ENCODE measurements at places on chromosomes 2 and 18.

- DNase-seq, result no peak
- no peaks in the 10 kb centered on the region for H3K36me3 ChIP-seq
- no peak overlapping the region for H3K27ac ChIP-seq
- H3K4me3 ChIP-seq, result no peak overlapping the region
- peaks cover 5% of the 10 kb centered on the region for H3K27me3 ChIP-seq
Measured at GRCh38 chr2:230254152-230254881, 28.8 kb downstream of the SP140 start.

DNA sequence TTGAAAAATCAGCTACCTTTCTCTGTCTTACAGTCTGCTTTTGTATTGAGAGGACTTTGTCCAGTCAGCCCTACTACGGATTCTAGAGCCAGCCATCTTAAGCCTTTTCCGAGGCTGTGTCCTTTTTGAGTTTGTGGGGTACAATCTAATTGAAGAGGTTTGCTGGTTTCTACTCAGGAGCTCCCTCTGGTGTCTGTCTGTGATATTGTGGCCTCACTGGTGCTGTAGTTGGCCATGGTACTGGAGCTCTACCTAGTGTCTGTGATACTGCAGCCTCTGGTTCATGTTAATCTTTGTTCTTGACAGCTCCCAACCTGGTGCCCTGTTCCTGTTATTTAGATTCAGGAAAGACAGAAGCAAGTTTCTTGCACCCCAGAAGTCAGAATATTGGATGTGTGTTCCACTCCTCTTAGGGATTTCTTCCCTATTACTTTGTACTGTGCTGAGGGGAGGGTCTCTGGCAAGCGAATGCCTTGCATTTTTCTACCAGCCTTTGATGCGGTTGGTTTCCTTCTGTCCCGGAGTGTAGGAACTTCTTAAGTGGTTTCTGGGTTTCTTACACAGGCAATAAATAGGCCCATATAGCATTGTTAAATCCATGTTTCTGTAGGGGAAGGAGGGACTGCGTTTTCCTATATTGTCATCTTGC lies 78.5 kb downstream of the ACSL3 start:
- DNase-seq, result peak; percentile 88
- H3K27ac ChIP-seq, result no peak overlapping the region
- H3K4me3 ChIP-seq, result no peak overlapping the region
- H3K36me3 ChIP-seq, result peaks cover 13% of the 10 kb centered on the region
- H3K4me1 ChIP-seq, result no peaks in the 10 kb centered on the region

DNA sequence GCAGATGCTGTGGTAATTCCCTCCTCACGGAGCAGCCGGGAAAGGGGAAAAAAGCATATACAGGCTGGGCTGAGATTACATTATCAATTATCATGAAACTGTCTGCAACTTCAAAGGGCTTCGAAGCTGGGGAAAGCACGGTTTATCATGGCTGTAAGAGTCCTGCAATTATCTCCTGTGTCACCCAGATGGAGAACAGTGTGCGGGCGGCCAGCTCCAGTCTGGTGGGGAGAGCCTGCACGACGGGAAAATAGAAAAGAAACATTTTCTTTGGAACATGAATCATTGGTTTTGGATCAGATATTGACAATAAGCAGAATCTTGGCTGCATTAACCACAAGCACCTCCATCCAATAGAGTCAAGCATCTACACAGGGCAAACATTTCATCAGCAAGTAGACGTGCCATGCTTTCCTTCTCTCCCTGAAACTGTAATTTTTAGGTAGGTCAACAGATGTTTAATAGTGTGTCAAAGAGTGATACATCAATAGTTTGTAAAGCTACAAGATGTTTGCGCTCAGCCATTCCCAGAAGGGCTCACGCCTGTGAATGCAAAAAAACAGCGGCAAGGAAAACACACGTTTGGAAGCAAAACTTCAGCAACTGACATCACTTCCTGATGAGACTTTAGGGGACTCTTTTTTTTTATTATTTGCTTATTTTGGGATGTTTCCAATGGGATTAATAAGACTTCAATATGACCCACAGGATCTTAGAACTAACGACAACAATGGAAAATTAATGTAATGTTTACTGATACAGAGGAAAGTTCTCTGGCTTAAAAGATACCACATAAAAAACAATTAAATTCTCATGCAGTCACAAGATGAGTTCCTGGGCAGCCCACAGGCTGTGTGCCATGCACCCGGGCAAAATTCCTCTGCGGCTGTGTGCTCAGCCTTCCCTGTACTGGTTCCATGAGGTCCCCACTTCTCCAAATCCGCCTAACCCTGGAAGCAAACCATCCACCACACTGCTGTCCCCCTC lies 111.0 kb upstream of the SALL3 start:
- no peak for DNase-seq
- H3K4me3 ChIP-seq, result no peak overlapping the region
- H3K4me1 ChIP-seq, result no peaks in the 10 kb centered on the region
- no peaks in the 10 kb centered on the region for H3K36me3 ChIP-seq
- no peaks in the 10 kb centered on the region for H3K27me3 ChIP-seq
- H3K27ac ChIP-seq, result no peak overlapping the region

- H3K4me3 ChIP-seq, result no peak overlapping the region
- no peaks in the 10 kb centered on the region for H3K4me1 ChIP-seq
- no peak for DNase-seq
- no peaks in the 10 kb centered on the region for H3K36me3 ChIP-seq
Measured at GRCh38 chr2:145460112-145460511, 940.2 kb upstream of the ZEB2 start.

DNA sequence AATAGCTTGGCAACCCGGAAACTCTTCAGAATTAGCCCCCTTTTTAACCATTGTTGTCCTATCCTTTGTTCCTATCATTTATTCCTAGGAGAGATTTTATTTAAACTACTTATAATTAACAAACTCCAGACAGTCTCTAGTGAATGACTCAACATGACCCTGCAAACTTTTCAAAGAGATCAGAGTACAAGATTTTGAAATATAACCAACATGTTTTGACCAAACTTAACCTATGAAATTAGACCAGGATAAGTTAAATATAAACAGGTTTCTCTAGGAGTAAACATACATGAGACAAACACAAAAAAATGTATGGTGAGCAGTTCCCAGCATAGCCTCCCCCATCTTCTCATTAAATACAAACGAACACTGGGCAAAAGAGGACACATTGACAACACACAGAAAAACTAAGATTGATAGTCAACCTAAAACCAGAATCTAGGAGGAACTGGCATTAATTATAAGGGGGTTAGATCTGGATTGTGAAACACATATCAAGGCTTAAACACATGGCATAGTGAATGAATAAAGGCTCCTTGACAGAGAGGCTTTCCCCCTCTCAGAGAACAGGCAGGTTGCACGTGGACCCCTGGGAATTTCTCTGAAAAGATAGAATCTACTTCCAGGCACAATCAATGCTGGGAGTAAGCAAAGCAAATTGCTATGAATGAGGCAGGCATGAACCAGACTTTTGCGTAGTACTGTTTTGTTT lies 284.1 kb downstream of the IRS1 start:
- no peak overlapping the region for H3K4me3 ChIP-seq
- DNase-seq, result no peak
- no peak overlapping the region for H3K27ac ChIP-seq
- H3K4me1 ChIP-seq, result no peaks in the 10 kb centered on the region
- no peaks in the 10 kb centered on the region for H3K27me3 ChIP-seq

- no peaks in the 10 kb centered on the region for H3K4me1 ChIP-seq
Measured at GRCh38 chr2:52064234-52064633, 1032.3 kb upstream of the NRXN1 start.

DNA sequence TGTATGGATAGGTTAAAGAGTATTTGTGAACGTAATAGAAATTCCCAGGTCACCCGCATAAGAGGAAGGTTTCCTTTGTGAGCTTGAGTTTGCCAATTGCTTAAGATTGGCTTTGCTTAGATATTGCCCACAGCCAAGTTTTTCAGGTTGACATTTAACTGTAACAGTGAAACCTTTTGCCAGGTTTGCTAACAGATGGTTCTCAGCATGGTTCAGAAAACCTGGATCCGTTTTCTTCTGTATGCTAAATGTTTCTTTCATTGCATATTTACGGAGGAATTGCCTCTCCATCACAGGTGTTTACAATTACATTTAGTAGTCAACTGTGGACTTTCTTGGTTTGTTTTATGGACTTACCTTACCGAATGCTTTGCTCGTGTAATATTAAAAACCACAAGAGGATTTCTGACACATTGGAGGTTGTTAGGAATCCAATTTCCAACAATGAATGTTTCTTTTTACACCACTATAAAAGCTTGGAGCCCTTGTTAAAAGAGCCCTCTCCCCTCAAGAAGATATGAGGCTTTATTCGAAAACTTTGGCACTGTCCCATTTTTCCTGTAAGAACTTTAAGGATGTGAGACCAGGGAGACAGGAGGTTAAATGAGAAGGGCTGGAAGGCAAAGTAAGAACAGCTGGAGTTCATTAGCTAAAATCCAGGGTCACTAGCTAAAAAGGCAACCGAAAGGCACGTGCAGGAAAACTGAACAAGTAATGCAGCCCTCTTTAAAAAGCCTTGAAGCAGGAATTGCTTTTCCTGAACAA lies 7.8 kb downstream of the CDK15 start:
- H3K4me3 ChIP-seq, result no peak overlapping the region
- H3K36me3 ChIP-seq, result no peaks in the 10 kb centered on the region
- no peaks in the 10 kb centered on the region for H3K27me3 ChIP-seq
- no peak overlapping the region for H3K27ac ChIP-seq
- H3K4me1 ChIP-seq, result no peaks in the 10 kb centered on the region

- H3K27ac ChIP-seq, result no peak overlapping the region
- DNase-seq, result no peak
- H3K4me3 ChIP-seq, result no peak overlapping the region
- H3K27me3 ChIP-seq, result no peaks in the 10 kb centered on the region
- no peaks in the 10 kb centered on the region for H3K4me1 ChIP-seq
- no peaks in the 10 kb centered on the region for H3K36me3 ChIP-seq
Measured at GRCh38 chr2:18167871-18168270, 289.4 kb downstream of the KCNS3 start.

- no peaks in the 10 kb centered on the region for H3K27me3 ChIP-seq
- no peaks in the 10 kb centered on the region for H3K4me1 ChIP-seq
- H3K4me3 ChIP-seq, result no peak overlapping the region
- no peak for DNase-seq
- H3K27ac ChIP-seq, result no peak overlapping the region
Measured at GRCh38 chr2:14536976-14537375, 95.5 kb upstream of the LRATD1 start.

DNA sequence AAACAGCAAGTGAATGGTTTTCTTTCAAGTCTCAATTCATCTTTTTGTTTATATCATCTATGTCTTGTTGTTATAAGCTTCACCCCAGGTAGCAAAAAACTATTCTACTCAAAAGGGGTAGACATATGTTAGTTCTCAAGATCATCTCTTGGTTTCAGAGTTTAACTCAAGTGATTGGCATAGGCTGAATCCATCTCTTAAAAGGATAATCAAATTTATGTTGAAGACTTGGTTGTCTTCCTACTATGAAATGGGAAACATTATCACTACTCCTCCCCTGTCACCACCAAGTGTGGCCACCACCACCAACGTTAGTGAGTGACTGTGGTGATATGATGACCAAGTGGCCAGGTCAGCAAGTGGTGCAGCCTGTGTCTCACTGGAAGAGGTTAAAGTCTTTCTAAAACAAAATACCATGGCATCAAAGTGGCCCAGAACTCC lies 1.5 kb downstream of the IL1B start:
- H3K27ac ChIP-seq, result no peak overlapping the region
- H3K27me3 ChIP-seq, result no peaks in the 10 kb centered on the region
- H3K36me3 ChIP-seq, result no peaks in the 10 kb centered on the region

DNA sequence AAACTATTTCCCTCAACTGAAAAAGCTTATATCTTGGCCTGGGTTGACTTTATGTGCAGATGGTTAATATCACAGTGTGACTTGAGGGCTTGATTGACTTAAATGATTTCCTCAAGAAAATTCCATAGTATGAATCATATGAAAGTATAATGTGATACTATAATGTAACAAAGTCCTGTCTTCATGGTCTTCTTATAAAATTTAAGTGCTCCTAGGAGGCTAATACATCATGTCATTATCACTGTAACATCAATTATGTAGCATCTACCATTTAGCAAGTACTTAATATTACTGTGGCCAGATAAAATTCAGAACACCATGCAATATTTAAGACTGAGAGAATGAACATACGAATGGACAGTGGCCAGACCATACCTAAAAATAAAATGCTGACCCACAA lies 276.1 kb downstream of the RIT2 start:
- no peaks in the 10 kb centered on the region for H3K27me3 ChIP-seq
- H3K36me3 ChIP-seq, result no peaks in the 10 kb centered on the region
- H3K27ac ChIP-seq, result no peak overlapping the region
- no peak overlapping the region for H3K4me3 ChIP-seq
